LHCN-M2 (cell line): ENCODE measurements at places on chromosomes 6 and 20. TPM values are rescaled to one million over a fixed set of nuclear protein-coding genes. Genes with fewer than 3 reads are reported as not detected.

GRCh38 chr6:20243288-20243687 lies 31.0 kb upstream of the MBOAT1 start:
- DNase-seq = no peak

ULBP2 gene
- total RNA-seq = 7.6 and 8.1 TPM in 2 replicates

RAET1L gene
- total RNA-seq = not detected in 2 replicates

- no peak for DNase-seq
Observed at GRCh38 chr6:152391179-152391880, 245.8 kb downstream of the SYNE1 start.

TOX2 gene
- total RNA-seq = 1.6 and 2.2 TPM in 2 replicates

SEMG1 gene
- total RNA-seq = not detected in 2 replicates

- peak; percentile 55 for DNase-seq
Observed at GRCh38 chr6:142842418-142843261, 102.3 kb downstream of the HIVEP2 start.

DNA sequence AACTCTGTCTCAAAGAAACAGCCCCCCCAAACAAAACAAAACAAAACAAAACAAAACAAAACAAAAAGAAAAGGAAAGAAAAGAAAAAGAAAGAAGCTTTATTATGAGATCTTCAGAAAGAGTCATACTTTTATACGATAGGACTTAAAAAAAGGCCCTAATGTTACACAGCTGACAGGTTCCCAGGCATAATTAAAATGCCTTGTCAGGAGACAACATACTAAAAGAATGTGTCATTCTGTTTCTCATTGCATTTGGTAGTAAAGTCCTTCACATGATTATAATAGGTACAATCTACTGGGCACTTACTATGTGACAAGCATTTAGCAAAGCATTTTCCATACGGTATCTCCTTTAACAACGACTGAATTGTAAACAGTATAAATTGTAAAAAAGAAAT lies 36.4 kb upstream of the RPN2 start:
- DNase-seq = no peak

- no peak for DNase-seq
Observed at GRCh38 chr6:139509167-139509566, 134.7 kb upstream of the CITED2 start.

DNA sequence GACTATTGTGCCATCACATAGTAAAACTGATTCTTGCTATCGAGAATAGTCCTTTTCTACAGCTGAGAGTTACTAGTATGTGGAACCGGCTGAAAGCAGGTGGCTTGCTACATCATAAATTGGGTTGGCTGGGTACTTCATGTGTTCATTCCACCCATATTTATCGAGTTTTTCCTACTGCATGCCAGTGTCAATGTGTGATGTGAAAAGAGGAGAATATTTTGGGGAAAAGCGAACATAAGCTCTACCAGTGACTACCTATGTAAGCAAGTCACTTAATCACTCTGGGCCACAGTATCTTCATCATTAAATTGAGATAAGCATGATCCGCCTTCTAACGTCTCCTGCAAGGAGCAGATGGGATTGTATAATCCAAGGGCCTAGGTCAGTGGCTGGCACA lies 61.0 kb downstream of the TSHZ2 start:
- DNase-seq = no peak

- no peak for DNase-seq
Observed at GRCh38 chr6:120214088-120214499, 864.5 kb upstream of the MAN1A1 start.

GRCh38 chr20:36823121-36823520 lies 49.6 kb upstream of the DSN1 start:
- no peak for DNase-seq

PACRG gene
- 0.75 TPM in 1 of 2 replicates, not detected in the other for total RNA-seq

DNA sequence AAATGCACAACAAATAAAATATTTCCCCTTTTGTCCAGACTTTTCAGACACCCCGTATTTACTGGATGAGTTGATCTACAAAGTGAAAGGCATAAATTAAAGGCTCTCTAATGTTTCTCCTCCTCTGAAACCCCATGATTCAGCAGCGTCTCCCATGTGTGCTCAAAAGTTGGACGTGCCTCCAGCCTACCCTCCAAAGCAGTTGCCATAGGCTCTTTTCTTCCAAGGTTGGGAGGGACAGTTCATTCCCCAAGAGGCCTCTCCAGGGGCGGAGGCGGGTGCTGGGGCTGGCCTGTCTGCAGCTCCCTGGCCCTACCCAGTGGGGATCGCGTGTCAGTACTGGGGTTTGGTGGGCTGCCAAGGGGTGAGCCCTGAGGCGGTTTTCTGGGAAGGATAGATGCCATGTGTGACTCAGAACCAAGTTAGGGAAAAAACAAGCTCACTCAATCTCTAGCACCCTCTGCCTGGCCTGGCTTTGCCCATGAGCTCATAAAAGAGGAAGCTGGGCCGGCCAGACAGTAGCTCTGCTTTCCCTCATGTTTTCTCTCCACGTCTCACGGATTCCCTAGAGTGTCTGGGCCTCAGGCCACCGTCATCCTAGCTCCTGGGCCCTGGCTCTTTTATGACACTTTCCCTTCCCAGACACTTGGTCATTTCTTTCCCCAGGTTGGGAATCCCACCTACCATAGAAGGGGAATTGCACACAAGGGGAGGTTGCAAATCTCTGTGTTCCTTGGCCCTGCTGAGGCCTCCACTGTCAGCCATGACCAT lies 8.0 kb upstream of the IER3 start:
- DNase-seq = peak; percentile 100

DNA sequence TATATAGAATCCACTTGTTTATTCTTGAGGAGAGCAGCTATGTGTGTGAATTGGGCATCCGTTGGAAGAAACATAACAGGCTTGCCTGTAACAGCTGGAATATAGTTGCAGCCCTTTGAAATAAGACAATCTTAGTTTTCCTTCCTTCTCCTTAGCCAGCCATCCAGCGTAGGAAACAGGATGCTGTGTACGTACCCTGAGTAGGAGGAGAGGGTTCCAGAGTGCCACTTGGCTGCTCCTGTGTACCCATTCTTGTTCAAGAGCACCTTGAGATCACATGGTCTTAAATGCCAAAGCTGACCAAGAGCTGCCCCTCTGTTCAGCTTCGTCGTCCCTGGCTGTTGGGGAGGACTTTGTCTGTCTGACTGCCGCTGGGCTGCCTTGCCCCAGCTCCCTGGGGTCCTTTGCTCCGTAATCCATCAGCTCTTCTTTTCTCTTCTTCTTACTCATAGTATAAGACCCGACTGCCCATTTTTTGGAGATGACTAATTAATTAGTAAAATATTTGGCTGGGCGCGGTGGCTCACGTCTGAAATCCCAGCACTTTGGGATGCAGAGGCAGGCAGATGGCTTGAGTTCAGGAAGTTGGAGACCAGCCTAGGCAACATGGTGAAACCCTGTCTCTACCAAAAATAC lies 49.0 kb downstream of the RREB1 start:
- peak; percentile 75 for DNase-seq

DNA sequence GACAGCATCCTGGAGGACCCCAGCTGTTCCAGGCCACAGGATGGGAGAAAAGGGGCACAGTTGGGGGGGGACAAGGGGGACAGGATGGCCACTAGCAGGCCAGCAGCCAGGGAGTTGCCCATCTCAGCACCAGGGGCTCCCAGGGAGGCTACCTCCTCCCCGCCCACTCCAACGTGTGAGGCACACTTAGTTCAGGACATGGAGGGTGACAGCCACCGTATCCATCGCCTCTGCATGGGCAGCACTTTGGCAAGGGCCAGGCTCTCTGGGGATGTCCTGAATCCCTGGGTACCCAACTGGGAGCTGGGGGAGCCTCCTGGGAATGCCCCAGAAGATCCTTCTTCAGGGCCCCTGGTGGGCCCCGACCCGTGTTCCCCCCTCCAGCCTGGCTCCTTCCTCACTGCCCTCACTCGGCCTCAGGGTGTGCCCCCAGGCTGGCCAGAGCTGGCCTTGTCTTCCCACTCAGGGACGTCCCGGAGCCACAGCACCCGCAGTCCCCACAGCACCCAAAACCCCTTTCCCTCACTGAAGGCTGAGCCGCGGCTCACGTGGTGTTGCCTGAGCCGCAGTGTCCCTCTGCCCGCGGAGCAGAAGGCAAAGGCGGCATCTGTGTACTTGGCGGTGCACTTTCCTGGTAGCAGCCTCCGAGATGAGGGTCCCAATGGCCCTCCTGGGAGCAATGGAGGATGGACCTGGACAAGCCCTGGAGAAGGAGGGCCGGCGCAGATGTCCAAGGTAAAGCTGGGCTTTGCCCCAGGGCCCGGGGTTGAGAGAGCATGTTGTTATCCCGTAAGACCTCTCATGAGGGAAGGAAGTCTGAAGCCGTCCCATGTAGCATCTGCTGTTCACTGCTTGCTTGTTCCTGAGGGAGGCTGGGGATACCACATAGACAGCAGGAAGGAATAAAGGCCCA lies 30.7 kb downstream of the ZNF831 start:
- no peak for DNase-seq

- DNase-seq = no peak
Observed at GRCh38 chr20:57148263-57148662, 118.2 kb downstream of the BMP7 start.

GRCh38 chr20:1374246-1374645 lies 18.6 kb downstream of the FKBP1A start:
- DNase-seq = no peak

TASP1 gene
- 5.6 and 6.3 TPM in 2 replicates for total RNA-seq

DNA sequence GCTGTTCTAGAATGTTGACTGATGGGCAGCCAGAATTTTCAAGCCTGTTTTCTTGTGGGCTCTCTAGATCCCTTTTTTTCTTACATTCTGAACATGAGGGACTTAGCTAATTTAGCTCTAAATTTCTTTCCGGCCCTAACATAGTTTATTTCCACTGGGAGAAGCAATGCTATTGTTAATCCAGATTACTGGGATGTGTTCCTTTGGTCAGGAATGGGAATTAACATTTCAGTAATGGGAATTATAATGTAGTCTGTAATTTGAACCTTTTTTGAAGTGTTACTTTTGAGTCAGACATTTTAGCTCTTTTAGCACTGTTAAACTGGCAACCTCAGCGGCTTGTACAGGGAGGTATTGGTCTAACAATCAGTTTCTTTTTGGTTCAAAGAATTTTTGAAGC lies 7.5 kb downstream of the ZFAND3 start:
- no peak for DNase-seq

- DNase-seq = peak; percentile 54
Observed at GRCh38 chr20:19783966-19784401, 25.9 kb downstream of the RIN2 start.

ADRM1 gene
- 204 and 234 TPM in 2 replicates for total RNA-seq

DNA sequence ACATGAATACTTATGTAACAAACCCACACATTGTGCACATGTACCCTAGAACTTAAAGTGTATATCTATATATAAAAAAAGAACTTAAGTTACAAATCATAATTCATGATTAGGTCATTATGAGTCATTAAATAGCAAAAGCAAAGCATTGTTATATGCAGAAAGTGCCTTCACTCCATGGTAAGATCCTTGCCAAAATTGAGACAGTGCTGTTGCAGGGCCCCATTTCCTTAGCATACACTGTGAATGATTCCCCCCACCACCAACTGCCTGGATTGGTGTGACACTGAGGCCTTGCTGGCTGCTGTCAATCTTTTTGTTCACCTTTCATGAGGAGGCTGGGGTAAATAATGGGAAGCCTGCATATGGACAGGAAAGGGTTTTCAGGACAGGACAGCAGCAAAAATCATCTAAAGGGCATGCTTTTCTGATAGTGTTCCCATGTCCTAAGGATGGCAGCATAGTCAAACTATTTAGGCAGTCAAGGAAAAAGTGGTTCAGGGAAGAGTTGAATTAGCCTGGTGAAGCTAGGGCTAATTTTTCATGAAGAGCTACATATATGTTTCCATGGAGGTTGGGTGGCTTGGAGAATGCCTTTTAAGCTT lies 188.2 kb upstream of the ASCC3 start:
- DNase-seq = peak; percentile 52

DNA sequence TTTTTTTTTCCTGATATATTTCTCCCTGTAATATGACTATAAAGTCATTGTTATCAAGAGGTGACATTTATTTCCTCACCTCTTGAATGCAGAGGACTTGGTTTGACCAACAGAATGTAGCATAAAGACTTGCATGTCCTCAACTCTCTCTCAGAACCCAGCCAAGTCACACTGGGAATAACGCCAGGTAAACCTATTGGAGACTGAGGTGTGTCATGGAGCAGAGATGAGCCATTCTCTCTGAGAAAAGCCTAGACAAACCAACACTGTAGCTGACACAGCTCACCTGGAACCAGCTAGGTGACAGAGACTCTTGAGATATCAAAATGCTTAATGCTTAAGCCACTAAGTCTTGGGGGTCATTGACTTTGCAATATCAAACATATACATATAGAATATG lies 533.6 kb downstream of the HAO1 start:
- no peak for DNase-seq

SOX4 gene
- total RNA-seq = 4.3 and 6.2 TPM in 2 replicates

SNX3 gene
- 159 and 163 TPM in 2 replicates for total RNA-seq

DNA sequence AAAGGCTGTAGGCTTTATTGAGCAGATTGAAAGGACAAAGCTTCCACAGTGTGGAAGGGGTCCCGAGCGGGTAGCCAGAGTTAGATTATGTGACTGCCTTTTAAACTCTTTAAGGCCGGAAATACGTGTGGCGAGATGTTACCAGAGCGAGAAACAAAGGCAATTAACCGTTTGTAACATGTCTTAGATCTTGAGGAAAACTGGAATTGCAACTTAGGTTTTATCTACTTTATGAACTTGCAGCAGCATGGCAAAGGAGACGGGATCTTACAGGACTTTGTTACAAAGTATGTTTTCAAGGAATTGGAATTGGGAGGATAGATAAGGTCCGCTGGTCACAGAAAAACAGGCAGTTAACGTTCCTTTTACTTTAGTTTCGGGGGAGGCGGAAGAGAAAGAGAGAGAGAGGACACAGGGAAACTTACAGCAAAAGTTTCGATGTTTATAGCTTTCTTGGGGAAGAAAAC lies 594.7 kb upstream of the ADGRB3 start:
- no peak for DNase-seq

DNA sequence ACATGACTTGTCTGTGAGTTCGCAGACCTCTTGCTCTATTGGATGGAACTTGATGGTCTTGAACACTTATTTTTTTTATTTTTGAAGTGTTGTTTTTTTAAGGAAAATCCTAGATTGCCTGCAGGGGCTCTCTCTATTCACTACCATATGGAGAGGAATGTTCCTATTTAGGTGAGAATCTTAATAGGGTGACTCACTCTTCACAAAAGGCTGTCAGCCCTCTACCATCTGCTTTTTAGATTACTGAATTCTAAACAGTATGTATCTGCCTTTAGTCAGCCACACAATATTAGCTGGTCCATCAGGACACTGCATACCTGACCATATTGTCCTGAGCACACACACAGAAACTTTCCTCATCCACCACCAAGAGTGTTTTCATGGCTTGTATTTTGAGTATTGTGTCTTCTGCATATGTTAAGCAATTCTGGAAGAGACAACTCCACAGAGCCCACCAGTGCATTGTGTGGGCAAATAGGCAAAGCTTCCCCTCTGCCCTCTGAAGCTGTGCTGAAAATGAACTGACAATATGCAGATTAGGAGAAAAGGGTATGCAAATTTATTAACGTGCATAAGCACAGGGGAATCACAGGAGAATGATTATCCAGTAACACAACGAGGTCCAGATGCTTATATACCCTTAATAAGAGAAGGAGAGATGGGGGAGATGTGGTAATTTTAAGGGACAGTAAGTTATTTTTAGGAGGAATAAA lies 6.6 kb upstream of the BTBD9 start:
- peak; percentile 13 for DNase-seq

GRCh38 chr6:111683157-111683556 lies 77.5 kb upstream of the TRAF3IP2 start:
- no peak for DNase-seq
